HFF-Myc (cell line): ENCODE measurements at places on chromosomes 6 and 20.
A peak's percentile ranks its signal among the peaks of the same experiment; 100 is the strongest.

- no peak for DNase-seq
Measured at GRCh38 chr6:124026694-124027093, 223.0 kb downstream of the NKAIN2 start.

GRCh38 chr20:48532028-48532427, 295.8 kb downstream of the PREX1 start:
- DNase-seq: no peak

DNA sequence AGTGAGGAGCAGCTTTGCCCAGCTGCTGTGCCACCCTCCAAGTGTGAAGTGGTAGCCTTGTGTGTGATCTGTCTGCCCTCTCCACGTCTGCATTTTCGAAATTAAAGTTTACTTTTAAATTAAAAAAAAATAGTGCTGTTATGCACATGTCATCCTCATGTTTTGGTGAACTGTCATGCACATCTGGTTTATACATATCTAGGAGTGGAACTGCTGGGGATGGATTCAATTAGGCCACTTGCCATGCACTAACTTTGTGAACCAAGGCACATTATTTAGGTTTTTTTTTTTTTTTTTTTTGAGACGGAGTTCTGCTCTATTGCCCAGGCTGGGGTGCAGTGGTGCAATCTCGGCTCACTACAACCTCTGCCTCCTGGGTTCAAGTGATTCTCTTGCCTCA, 3.6 kb downstream of the GTSF1L start:
- DNase-seq: peak; percentile 56

DNA sequence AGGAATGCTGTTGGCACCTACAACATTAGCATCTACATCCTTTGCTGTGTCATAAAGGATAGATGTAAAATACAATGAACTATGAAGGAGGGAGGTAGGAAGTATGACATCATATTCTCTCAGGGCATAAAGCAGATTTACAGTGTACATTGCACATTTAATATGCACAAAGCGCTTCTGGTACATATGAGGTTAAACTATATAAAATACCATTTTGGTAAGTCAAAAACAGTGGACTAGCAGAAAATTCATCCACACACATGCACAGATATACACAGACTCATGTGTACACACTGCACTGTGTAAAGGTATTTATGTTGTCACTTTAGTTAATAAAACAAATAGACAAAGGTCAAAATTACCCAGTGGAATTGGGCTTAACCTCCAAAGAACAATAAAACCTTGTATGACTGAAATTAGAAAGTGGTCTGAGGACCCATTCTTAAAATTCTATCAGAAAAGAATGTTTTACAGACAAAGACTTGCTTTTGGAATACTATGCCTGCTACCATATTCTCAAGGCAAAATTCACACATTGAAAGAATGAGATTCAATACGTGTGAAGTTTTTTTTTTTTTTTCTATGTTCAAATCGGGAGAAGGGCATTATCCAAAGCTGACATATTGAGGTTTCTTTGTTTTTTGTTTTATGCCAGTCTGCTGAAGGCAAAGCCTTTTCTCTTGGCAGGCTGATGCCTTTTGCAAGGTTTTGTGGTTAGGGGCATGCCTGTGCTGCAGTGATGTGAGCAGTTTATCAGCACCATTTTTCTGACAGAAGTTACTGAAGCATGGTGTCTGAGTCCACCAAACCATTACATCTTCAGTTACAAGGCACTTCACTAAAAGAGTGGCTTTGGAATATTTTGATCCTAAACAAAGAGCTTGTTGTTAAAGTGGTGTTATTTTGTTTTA, 199.0 kb downstream of the PLCB1 start:
- no peak for DNase-seq

- DNase-seq: no peak
Measured at GRCh38 chr6:135784507-135784906, 67.0 kb upstream of the PDE7B start.

DNA sequence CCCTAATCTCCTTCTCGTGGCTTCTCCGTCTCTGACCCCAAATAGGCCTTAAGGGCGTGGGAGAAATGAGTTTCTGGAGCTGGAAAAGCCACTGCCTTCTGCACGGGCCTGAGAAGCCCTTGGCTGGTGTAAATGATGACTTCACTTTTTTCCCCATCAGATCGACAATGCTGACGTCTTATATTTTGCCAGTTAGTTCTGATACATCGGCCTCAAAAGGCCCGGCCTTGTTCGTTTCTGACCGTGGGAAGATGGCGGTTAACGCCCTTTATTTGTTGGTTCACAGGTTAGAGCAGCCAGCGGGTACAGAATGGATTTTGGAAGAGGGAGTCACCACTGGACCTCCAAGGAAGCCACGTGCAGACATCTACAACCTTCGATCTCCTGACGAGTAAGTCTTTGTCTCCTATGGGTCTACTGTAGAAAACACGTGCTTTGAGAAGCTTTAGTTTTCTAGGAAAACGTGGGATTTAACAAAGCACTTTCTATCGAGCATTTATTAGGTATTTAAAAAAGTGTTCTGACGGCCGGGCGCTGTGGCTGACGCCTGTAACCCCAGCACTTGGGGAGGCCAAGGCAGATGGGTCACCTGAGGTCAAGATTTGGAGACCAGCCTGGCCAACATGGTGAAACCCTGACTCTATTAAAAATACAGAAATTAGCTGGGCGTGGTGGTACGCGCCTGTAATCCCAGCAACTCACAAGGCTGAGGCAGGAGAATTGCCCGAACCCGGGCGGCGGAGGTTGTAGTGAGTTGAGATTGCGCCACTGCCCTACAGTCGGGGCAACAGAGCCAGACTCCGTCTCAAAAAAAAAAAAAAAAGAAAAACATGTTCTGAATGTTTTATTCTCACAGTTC, 1.2 kb upstream of the ZNFX1 start:
- DNase-seq: no peak

- DNase-seq: no peak
Measured at GRCh38 chr20:32332614-32333013, 25.5 kb upstream of the ASXL1 start.
